ENCODE measurements at places on chromosomes 5 and 9.

- no peak for DNase-seq
These were observed 67.8 kb downstream of the SGCD start for GRCh38 chr5:156394642-156395305.

GRCh38 chr9:1051210-1051583, 1.0 kb downstream of the DMRT2 start:
- no peak for DNase-seq

DNA sequence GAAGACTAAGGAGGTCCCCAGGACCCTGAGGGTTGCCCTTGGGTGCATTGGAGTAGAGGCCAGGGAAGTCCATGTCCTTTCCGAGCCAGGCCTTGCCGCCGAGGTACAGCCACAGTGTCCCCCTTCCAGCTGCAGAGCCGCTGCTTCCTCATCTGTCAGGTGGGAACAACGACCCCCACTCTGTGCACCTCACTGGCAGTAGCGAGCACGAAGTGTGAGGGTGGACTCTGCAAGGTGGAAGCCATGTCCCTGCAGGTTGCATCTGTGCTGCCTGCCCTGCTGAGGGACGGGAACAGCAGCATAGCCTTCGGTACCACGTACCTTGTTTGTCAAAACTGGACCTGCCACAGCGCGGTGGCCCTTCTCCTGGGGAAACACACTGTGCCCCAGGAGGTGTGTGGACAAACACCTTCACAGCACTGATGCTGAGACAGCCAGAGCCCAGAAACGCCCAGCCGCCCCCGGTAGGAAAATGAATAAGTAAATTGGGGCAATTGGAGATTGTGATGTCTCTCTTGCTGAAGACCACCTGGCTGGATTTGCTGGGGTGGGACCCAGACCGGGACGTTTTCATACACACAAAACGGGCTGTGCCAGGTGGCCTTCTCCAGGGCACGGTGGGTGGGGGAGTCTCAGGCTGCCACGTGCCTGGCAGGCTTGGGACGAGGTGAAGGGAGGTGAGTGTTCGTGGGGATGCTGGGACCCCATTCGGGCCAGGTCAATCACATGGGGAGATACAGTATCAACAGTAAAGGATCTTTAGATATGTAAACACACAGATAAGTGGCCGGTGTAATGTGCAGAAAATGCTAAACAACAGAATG, 157.3 kb downstream of the RXRA start:
- no peak for DNase-seq

DNA sequence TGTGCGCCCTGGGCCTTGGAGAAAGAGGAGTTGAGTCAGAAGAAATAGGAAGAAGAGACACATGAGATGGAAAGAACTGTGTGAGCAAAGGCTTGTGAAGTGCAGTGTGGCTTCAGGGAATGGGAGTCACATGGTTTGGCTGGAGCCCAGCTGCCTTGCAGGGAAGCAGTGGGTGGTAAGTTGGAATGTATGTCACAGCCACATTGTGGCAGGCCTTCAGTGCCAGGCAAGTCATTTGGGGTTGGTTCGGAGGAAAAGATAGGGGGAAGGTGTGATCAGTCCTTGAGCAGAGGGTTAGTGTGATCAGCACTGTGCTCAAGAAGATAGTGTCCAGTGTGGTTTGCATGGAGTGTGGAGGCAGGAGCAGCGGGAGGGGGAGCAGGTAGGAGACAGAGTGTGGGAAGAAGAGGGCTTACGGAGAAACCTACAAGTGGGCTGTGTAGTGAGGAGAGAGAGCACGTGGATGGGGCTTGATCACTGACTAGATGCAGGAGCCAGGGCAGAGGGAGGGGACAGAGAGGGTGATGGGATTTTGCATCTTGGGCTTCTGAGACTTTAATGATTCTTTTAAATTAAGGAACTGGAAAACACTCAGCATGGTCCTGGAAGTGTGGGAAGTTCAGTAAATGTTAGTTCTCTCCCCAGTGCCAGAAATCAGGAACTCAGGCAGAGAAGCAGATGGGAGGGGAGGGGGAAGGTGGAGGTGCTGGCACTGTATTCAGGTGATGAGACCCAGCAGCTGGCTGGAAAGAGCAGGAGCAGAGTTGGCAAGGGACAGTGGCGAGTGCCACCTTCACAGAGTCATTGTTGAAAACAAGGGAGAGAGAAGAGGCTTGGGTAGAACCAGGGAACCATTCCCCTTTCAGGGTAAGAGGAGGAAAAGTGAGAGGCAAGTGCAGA, 46.6 kb downstream of the ARHGAP26 start:
- no peak for DNase-seq

DNA sequence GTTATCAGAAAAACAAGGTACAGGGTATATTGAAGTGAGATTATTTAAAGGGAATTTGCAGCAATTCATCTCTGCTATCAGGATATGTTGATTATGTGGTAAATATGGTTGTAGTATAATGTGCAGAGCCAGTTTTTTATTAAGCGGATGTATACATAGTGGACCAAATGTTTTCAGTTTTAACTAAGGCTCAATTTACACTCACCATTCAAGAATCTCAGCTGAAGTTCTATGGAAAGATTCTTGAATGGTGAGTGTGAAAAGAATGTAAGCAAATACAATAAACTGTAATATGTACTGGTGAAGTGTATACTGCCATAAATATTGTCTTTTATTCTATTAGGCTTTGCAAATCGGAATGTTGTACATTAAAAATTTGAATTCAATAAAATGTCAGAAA, 895.9 kb upstream of the CDH10 start:
- DNase-seq, result no peak

- no peak for DNase-seq
These were observed 1068.0 kb downstream of the NR2F1-AS1 start for GRCh38 chr5:92513067-92513466.

- no peak for DNase-seq
These were observed 444.6 kb downstream of the PTPRD start for GRCh38 chr9:10168241-10168640.

- DNase-seq, result no peak
These were observed 72.6 kb upstream of the EQTN start for GRCh38 chr9:27369591-27369990.

DNA sequence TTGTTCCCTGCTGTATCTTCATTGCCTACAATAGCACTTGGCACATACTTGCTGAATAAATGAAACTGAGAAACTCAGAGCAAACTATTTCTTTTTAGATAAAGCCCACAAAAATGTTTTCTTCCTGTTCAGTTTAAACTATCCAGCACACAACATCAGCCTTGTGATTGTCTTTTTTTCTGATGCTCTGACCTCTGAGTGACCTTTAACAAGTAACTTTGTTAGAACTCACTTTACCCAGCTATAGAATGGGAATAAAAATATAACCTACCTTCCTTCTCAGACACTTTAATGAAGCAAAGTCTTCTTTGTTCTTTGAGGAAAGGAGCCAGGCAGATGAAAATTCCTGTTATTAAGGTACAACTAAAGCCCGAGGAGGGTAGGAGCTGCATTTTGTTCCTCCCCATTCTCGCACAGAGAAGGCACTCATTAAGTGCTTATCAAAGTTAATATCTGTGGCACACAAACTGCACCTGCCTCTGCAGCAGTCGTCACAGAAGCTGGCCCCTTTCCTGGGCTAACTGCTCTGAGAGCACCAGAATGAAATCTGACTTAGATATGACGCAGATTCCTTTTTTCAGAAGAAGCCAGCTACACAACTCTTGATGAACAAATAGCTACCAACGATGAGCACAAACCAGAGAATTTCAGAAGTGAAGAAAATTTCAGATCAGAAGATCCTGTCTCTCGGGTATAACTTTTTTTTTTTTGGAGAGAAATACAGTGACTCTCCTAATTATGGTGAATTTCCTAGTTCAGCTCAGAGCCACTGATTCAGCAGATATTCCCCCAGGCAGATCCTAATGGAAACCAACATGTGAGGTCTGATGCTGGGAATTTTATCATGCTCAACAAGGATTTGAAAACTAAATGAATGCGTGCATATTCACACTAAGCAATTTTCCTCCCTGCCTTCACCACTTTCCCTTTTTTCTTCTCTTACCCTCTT, 31.0 kb upstream of the NR3C1 start:
- DNase-seq, result peak; percentile 30

- no peak for DNase-seq
These were observed 5.5 kb upstream of the SURF6 start for GRCh38 chr9:133341369-133342068.

DNA sequence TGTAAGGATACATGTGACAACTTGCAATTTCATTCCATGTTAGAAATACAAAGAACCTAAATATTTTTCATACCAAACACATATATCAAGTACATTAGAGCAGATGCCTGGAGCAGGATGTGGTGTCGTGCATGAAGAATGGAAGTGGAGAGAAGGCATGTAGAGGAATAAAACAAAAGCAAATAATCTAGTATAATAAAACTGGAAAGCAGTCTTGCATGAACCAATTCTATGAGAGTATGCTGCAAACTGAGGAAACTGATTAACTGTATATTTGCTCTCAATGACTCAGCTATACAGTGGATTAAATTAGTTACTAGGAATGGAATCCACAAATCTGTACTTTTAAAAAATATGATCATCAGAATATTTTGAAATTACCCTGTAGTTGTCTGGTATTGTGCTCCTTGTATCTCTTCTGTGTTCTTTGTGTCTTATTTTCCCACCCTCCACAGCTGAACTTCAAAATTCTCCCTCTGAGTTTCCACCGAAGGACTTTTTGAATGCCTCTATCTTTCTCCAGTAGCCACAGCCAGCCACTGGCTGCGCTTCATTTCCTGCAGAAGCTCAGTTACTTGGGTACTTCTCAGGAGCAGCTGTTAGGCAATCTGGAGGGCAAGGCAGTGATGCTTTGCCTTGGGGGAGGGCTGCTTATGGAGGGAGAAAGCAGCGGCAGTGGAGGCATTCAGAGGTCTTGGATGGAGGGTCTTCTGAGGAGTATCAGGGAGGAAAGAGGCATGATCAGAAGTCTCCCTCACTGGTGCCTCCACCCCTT, 608.0 kb downstream of the BRINP1 start:
- no peak for DNase-seq

GRCh38 chr9:99185934-99186333, 35.8 kb downstream of the ALG2 start:
- DNase-seq, result no peak

GRCh38 chr5:145953202-145953601, 16.8 kb downstream of the SH3RF2 start:
- DNase-seq, result no peak

DNA sequence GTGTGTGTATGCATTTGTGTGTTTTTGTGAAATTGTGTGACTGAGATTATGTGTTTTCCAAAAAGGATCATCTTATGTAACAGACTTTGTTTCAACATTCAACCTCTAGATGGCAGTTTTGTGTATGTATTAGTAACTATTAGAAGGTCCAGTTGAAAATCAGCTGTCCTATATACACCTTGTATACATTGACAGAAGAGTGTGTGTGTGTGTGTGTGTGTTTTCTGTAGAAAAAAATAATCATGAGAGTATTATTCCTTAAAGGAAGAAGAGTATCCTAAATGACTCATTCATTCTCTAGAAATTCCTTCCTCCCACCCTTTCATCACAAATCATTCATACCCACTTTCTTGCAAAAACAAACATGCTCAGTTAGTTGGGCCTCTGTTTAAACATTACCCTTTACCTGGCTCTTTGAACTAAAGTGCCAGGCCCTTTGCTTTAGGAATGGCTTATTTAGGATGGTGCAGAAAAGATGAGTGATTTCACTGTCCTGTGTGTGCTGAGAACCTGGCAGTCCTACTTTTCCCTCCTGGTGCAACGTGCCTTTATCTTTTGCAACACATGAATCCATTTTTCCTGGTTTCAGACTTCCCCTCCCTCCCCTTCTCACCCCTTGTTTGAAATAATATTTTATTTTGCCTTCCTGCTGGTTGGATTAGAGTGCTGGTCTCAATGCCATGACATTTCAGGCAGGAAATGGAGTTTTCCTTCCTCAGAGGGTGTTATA, 152.2 kb downstream of the ARHGAP26 start:
- DNase-seq, result no peak

GRCh38 chr9:32251539-32251938, 132.9 kb upstream of the ACO1 start:
- DNase-seq, result no peak

GRCh38 chr5:96317945-96318344, 115.1 kb downstream of the PCSK1 start:
- no peak for DNase-seq

GRCh38 chr5:53027913-53028312, 38.8 kb downstream of the ITGA2 start:
- DNase-seq, result no peak

DNA sequence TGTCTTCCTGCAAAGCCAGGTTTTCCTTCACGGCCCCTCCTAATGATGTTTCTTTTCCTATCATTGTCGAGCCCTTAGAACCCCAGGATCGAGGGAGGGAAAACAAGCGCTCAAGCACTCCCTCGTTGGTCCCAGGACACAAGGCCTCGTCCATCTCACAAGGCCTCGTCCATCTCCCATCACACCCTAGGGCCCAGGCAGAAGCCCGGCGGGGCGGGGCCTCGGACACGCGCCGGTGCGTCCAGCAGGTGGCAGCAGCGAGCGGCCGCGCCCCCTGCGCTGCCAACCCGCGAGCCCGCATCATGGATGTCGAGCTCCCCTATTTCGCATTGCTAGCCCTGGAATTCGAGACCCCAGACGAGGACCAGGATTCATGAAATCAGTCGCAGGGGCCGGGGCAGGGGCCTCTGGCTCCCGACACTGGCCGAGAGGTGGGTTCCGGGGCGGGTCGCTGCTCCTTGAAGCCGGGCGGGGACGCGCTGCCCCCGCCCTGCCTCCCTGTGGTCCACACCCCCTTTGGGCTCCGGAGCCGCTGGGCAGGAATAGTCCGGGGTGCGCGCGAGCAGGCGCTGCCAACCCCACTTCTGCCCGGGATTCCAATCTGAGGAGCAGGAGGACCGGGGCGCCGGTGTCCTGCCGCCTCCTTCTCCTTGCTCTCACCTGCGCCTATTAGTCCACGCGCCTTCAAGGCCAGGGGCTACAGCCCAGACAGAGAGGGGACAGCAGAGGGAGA, at the start of gene ABLIM3:
Gene ABLIM3, plus strand, starts transcription at position 270 of the 733 bp plus-strand sequence. CDS start 603 bp downstream, outside the sequence.
- peak; percentile 61 for DNase-seq

DNA sequence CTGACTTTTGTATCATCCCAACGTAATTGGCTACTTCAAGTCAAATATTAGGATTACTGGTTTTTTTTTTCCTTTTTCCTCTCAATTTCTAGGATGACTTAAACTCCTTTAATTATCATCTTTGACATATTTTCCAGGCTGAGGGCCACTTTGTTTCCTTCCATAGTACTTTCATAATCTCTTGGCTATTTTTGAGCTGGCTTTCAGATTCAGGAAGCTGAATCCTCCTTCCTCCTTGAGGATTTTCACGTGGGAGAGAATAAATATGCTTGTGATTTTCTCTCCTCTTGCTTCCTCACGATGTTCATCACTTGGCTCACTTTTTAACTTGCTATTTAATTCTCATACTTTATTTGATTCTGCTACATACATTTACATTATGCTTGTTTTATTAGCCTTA, 88.1 kb downstream of the ITGA1 start:
- no peak for DNase-seq

- no peak for DNase-seq
These were observed 119.5 kb downstream of the ANXA1 start for GRCh38 chr9:73270967-73271721.

GRCh38 chr9:74848153-74848525, 39.6 kb downstream of the TRPM6 start:
- DNase-seq, result no peak

GRCh38 chr9:88820055-88820454, 171.2 kb upstream of the S1PR3 start:
- DNase-seq, result no peak

Data from thymus (tissue), 14 donors.